ENCODE measurements at places on chromosomes 7 and 10. TPM values are rescaled to one million over a fixed set of nuclear protein-coding genes. Genes with fewer than 3 reads are reported as not detected.

- no peak overlapping the region for H3K27ac ChIP-seq
- no peak for DNase-seq
- H3K4me1 ChIP-seq, result no peaks in the 10 kb centered on the region
- no peak overlapping the region for H3K4me3 ChIP-seq
- no peaks in the 10 kb centered on the region for H3K36me3 ChIP-seq
- H3K27me3 ChIP-seq, result no peaks in the 10 kb centered on the region
Measured at GRCh38 chr10:10785627-10786026, 232.0 kb upstream of the CELF2 start.

DNA sequence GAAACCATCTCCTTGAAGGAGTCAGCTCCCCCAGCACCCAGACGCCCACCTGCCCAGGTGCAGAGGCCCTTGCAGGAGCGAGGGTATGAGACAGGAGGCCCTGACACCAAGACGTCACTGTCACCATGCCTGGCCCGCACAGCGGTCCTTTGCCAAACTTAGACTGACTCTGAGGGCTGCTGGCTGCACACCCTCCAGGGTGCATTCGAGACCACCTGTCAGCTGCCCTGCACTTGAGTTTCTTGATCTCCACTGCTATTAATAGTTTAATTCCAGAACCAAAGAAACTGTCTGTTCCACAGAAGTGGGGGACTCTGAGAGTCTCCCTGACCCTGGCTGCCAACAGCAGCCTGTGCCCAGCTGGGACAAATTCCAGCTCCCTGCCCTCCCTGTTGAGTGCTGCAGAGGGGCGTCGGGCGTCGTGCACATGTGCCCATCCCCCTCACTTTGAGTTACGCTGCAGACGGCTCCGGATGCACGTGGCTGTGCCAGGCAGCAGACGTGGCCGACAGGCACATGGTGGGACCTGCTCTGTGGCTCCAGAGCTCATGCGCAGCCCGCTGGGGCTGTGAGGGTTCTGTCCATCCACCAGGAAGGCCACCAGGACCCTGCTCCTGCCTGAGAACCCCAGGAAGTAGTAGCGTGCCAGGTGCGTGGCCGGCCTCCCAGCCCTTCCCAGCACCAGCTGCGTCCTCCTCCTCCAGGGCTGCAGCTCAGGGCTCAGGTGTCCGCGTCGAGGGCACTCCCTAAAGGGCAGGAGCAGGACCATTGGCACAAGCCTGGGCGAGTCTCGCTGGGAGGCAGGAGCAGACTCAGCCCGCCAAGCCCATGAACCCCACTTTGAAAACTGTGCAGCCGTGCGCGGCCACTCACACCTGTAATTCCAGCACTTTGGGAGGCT is 24.8 kb downstream of the ELFN1 start:
- peaks cover 10% of the 10 kb centered on the region for H3K27me3 ChIP-seq
- H3K27ac ChIP-seq, result no peak overlapping the region
- no peaks in the 10 kb centered on the region for H3K4me1 ChIP-seq
- DNase-seq, result no peak
- no peak overlapping the region for H3K4me3 ChIP-seq
- H3K36me3 ChIP-seq, result no peaks in the 10 kb centered on the region

GRCh38 chr7:99910976-99911375 is 8.4 kb downstream of the TRIM4 start:
- no peak overlapping the region for H3K27ac ChIP-seq
- peaks cover 5% of the 10 kb centered on the region for H3K36me3 ChIP-seq
- peaks cover under 1% of the 10 kb centered on the region for H3K4me1 ChIP-seq
- H3K4me3 ChIP-seq, result no peak overlapping the region
- DNase-seq, result no peak

- no peak overlapping the region for H3K4me3 ChIP-seq
- DNase-seq, result no peak
- H3K36me3 ChIP-seq, result no peaks in the 10 kb centered on the region
- no peaks in the 10 kb centered on the region for H3K27me3 ChIP-seq
Measured at GRCh38 chr10:92757711-92758104, 68.0 kb downstream of the HHEX start.

DNA sequence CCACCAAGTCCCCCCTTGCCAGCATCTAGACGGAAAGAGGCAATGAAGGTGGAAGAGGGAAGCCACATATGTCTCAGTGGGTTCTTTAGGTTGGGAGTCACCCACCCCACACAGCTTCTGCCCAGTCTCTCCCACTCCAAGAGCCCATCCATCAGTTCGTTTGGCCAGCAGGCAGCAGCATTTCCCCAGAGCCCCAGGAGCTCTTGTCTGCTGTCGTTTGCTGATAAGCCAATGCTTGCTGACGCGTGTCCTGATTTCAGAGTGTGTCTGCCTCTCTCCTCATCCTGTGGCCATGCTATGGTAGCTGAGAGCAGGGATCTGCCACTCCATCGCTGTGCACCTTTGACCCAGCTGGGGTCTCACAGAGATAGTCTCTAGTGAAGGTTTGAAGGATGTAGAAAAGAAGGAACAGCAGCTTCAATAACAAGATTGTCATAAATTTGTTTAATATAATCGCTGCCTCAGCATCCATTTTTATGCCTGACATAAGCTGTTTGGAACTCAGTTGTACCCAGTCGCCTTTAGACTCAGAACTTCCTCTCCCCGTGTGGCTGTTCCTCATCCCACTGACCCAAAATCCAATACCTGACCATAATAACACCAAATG is 39.4 kb upstream of the GDF10 start:
- H3K4me1 ChIP-seq, result no peaks in the 10 kb centered on the region
- H3K27ac ChIP-seq, result no peak overlapping the region
- no peaks in the 10 kb centered on the region for H3K27me3 ChIP-seq
- peak; percentile 7 for DNase-seq

GRCh38 chr10:48607356-48608278 is 2.7 kb upstream of the ARHGAP22 start:
- no peaks in the 10 kb centered on the region for H3K36me3 ChIP-seq
- no peaks in the 10 kb centered on the region for H3K4me1 ChIP-seq
- H3K27me3 ChIP-seq, result peaks cover 7% of the 10 kb centered on the region
- no peak overlapping the region for H3K27ac ChIP-seq
- no peak for DNase-seq

GRCh38 chr7:36944838-36945237 is 220.5 kb upstream of the AOAH start:
- no peaks in the 10 kb centered on the region for H3K4me1 ChIP-seq
- no peak for DNase-seq
- no peak overlapping the region for H3K4me3 ChIP-seq
- no peaks in the 10 kb centered on the region for H3K36me3 ChIP-seq
- no peaks in the 10 kb centered on the region for H3K27me3 ChIP-seq

DNA sequence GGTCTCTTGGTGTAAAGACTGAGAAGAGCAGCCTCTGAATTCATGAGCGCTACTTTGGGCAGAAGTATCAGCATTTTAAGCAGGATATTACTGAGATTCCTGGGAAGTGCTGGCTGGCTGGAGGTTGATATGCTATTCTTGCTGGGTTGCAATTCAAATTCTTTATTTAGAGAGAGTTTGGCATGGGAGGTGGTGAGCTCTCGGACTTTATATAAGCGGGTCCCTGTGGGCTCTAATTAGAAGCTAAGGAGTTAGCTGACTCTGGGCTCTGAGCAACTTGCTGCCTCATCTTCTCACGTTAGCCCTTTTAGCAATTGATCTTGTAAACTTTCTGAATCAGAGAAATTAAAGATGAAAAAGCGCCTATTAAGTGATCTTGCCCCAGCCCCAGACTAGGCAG is 430.9 kb downstream of the SORCS3 start:
- no peaks in the 10 kb centered on the region for H3K27me3 ChIP-seq
- no peak overlapping the region for H3K27ac ChIP-seq

GRCh38 chr10:6788231-6788630 is 208.2 kb upstream of the PRKCQ start:
- no peaks in the 10 kb centered on the region for H3K4me1 ChIP-seq
- DNase-seq, result no peak
- no peak overlapping the region for H3K27ac ChIP-seq

- no peak for DNase-seq
- no peak overlapping the region for H3K4me3 ChIP-seq
Measured at GRCh38 chr10:14508725-14509124, 178.0 kb upstream of the FRMD4A start.

- DNase-seq, result no peak
- H3K4me3 ChIP-seq, result no peak overlapping the region
- no peaks in the 10 kb centered on the region for H3K4me1 ChIP-seq
- H3K27me3 ChIP-seq, result no peaks in the 10 kb centered on the region
Measured at GRCh38 chr7:67786021-67786420, 789.4 kb downstream of the TYW1 start.

DNA sequence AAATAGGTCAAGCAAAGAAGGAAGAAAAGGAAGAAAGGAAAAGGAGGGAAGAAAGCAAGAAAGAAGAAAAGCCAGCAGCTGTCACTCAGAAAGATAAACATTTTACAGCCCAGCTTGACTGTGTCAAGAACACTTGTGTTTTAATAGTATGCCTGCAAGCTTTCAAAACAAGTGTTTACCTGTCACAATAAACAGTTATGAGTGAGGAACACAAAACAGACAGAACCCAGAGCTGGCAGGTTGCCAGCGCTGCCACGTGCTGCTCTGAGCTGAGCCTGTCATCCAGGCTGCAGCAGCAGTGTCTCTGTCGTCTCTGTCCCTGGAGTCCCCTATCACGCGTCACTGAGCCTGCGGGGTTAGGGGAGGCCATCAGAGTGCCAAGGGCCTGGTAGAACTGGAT is 827.6 kb upstream of the AUTS2 start:
- DNase-seq, result no peak
- H3K27me3 ChIP-seq, result no peaks in the 10 kb centered on the region
- no peak overlapping the region for H3K4me3 ChIP-seq
- H3K4me1 ChIP-seq, result no peaks in the 10 kb centered on the region

GRCh38 chr10:113438652-113439051 is 114.2 kb upstream of the HABP2 start:
- no peaks in the 10 kb centered on the region for H3K4me1 ChIP-seq
- no peak for DNase-seq
- H3K36me3 ChIP-seq, result no peaks in the 10 kb centered on the region

- H3K27ac ChIP-seq, result no peak overlapping the region
- H3K4me1 ChIP-seq, result no peaks in the 10 kb centered on the region
- no peak for DNase-seq
- no peaks in the 10 kb centered on the region for H3K27me3 ChIP-seq
- no peaks in the 10 kb centered on the region for H3K36me3 ChIP-seq
Measured at GRCh38 chr7:17976952-17977351, 36.7 kb upstream of the SNX13 start.

DNA sequence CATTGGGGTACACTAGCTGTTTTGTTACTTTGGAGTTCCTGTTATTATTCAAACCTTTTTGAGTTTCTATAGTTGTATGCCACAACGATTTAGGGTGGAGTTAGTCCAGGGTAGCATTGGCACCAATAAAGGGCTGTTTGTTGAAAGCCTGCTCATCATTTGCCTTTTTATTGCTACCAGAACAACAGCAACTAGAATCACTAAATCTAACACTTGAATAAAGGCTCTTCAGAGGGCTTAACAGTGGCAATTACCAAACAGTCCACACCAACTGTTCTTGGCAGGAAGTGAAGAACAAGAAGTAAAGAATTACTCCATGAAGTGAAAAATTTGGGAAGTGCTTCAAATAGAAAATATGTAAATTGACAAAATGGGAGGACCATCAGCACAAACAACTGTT is 621.4 kb downstream of the PHTF2 start:
- H3K27ac ChIP-seq, result no peak overlapping the region
- H3K4me3 ChIP-seq, result no peak overlapping the region
- H3K36me3 ChIP-seq, result no peaks in the 10 kb centered on the region
- H3K27me3 ChIP-seq, result no peaks in the 10 kb centered on the region
- H3K4me1 ChIP-seq, result no peaks in the 10 kb centered on the region

- H3K36me3 ChIP-seq, result no peaks in the 10 kb centered on the region
- no peaks in the 10 kb centered on the region for H3K27me3 ChIP-seq
- no peak overlapping the region for H3K27ac ChIP-seq
- H3K4me3 ChIP-seq, result no peak overlapping the region
Measured at GRCh38 chr10:113613427-113613826, 50.4 kb downstream of the NRAP start.

Gene CDC14C
- total RNA-seq, result not detected

Gene SLC16A9
- 0.32 TPM for total RNA-seq

Gene MRLN
- not detected for total RNA-seq

Gene POU6F2
- total RNA-seq, result under 0.01 TPM

Gene ADAM12
- total RNA-seq, result 13.9 TPM

Gene DRGX
- not detected for total RNA-seq

Gene ANKRD2
- not detected for total RNA-seq

Gene NPY
- not detected for total RNA-seq
